Osteoblast (primary cell): ENCODE measurements at places on chromosomes 16 and 17. TPM values are rescaled to one million over a fixed set of nuclear protein-coding genes. Genes with fewer than 3 reads are reported as not detected.

GRCh38 chr17:63035271-63035670, 69.2 kb downstream of the TANC2 start:
- H3K4me1 ChIP-seq: peaks cover 16% of the 10 kb centered on the region
- DNase-seq: no peak
- no peaks in the 10 kb centered on the region for H3K36me3 ChIP-seq
- H3K4me3 ChIP-seq: no peak overlapping the region
- H3K27me3 ChIP-seq: no peaks in the 10 kb centered on the region

SPATA32 gene
- total RNA-seq: not detected in 2 replicates

- no peaks in the 10 kb centered on the region for H3K4me1 ChIP-seq
- no peak overlapping the region for H3K4me3 ChIP-seq
- H3K27me3 ChIP-seq: no peaks in the 10 kb centered on the region
- DNase-seq: peak; percentile 81
These were observed 28.7 kb downstream of the ACSF3 start for GRCh38 chr16:89122322-89122851.

- H3K27ac ChIP-seq: no peak overlapping the region
- H3K4me3 ChIP-seq: peak overlapping the region; percentile 63
- H3K4me1 ChIP-seq: peaks cover 6% of the 10 kb centered on the region
- H3K27me3 ChIP-seq: no peaks in the 10 kb centered on the region
- DNase-seq: peak; percentile 95
These were observed 5.8 kb upstream of the OGFOD3 start for GRCh38 chr17:82424001-82424862.

DNA sequence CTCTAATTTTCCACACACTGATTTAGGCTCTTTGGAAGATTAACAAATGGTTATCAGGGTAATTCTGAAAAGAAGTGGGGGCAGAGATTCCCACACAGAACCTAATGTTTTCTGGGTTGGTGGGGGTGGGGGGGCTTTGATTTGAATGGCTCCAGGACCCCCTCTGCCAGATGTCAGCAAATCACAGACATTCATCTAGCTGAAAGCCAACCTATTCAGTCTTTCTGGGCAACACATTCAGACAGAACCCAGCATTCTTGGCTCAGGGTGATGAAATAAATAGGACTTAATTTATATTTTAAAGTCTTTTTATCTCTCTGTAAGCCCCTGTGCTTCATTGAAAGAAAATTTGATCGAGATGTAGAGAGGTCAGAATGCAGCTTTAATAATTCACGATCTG, 533.2 kb downstream of the XYLT1 start:
- H3K27ac ChIP-seq: no peak overlapping the region
- no peak for DNase-seq
- H3K4me1 ChIP-seq: no peaks in the 10 kb centered on the region
- H3K36me3 ChIP-seq: no peaks in the 10 kb centered on the region
- no peaks in the 10 kb centered on the region for H3K27me3 ChIP-seq

CCL22 gene
- total RNA-seq: not detected in 2 replicates

GTF3C1 gene
- total RNA-seq: 55.1 and 59.0 TPM in 2 replicates

DNA sequence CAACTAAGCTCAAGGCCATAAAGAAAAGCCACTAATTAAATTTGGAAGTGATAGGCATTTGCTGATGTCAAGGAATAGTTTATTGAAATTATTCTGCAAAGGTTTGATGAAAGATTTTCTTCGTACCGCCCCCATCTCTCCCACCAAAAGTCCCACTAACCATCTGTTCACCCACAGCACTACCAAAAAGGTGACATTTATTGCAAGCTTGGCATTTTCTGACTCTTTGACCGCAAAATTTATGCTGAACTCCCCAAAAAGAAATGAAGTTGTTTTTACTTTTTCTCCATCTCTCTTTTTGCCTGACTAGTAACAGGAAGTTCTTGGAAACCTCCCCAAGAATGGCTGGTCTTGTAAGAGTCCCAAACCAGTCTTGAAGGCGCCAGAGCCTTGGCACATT, 384.9 kb upstream of the SOX9 start:
- H3K27me3 ChIP-seq: no peaks in the 10 kb centered on the region
- H3K4me1 ChIP-seq: no peaks in the 10 kb centered on the region
- no peak for DNase-seq
- no peak overlapping the region for H3K4me3 ChIP-seq
- no peak overlapping the region for H3K27ac ChIP-seq
- H3K36me3 ChIP-seq: no peaks in the 10 kb centered on the region

GRCh38 chr16:89536371-89536770, 24.1 kb upstream of the RPL13 start:
- H3K4me3 ChIP-seq: no peak overlapping the region
- H3K36me3 ChIP-seq: peaks cover 73% of the 10 kb centered on the region
- H3K27me3 ChIP-seq: no peaks in the 10 kb centered on the region

NETO2 gene
- total RNA-seq: 3.5 and 5.8 TPM in 2 replicates

GRCh38 chr16:65744401-65744800, 622.1 kb upstream of the CDH5 start:
- no peak overlapping the region for H3K4me3 ChIP-seq
- no peaks in the 10 kb centered on the region for H3K4me1 ChIP-seq
- H3K27me3 ChIP-seq: no peaks in the 10 kb centered on the region
- H3K27ac ChIP-seq: no peak overlapping the region
- no peaks in the 10 kb centered on the region for H3K36me3 ChIP-seq

DNA sequence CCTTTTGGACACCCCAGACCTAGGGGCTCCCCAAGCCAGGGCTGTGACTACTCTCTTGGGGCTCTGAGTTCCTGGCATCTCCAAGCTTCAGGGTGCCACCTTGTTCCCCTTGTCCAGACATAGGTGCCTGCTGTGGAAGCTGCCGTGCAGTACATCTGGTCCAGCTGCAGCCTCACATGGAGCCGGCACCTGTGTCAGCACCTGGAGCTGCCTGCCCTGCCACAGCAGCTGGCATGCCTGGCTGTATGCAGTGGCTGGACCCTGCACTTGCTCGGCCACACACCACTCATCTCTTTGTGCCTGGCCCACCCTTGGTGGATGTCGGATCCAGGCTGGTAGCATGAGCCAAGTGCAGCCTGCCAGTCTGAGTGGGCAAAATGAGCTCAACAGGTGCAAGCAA, 775.8 kb downstream of the CDH11 start:
- H3K27ac ChIP-seq: no peak overlapping the region
- H3K36me3 ChIP-seq: no peaks in the 10 kb centered on the region
- H3K27me3 ChIP-seq: no peaks in the 10 kb centered on the region
- no peaks in the 10 kb centered on the region for H3K4me1 ChIP-seq
- no peak overlapping the region for H3K4me3 ChIP-seq
- no peak for DNase-seq

PIRT gene
- total RNA-seq: not detected in 2 replicates

- no peak overlapping the region for H3K27ac ChIP-seq
- H3K4me1 ChIP-seq: peaks cover 3% of the 10 kb centered on the region
- no peaks in the 10 kb centered on the region for H3K36me3 ChIP-seq
- peaks cover 5% of the 10 kb centered on the region for H3K27me3 ChIP-seq
- peak; percentile 52 for DNase-seq
- no peak overlapping the region for H3K4me3 ChIP-seq
These were observed 4.1 kb upstream of the GAST start for GRCh38 chr17:41707803-41708669.

USH1G gene
- total RNA-seq: not detected in 2 replicates

- H3K36me3 ChIP-seq: no peaks in the 10 kb centered on the region
- H3K27me3 ChIP-seq: no peaks in the 10 kb centered on the region
- H3K4me1 ChIP-seq: no peaks in the 10 kb centered on the region
- no peak overlapping the region for H3K4me3 ChIP-seq
- no peak for DNase-seq
These were observed 41.1 kb downstream of the C16orf78 start for GRCh38 chr16:49414671-49415070.
